ENCODE measurements at places on chromosomes 16 and 17. TPM values are rescaled to one million over a fixed set of nuclear protein-coding genes. Genes with fewer than 3 reads are reported as not detected.

The SPATA20 gene
- total RNA-seq, result 57.3 TPM

The DPEP2 gene
- not detected for total RNA-seq

The ZP2 gene
- total RNA-seq, result not detected

The EVPLL gene
- total RNA-seq, result not detected

The HBM gene
- not detected for total RNA-seq

The KRT40 gene
- not detected for total RNA-seq

The CLTC gene
- total RNA-seq, result 200 TPM

The ETV4 gene
- total RNA-seq, result 22.0 TPM

The SNAI3 gene
- total RNA-seq, result under 0.01 TPM

The LRRC46 gene
- 0.15 TPM for total RNA-seq

The SLFN14 gene
- total RNA-seq, result not detected

The SNRNP25 gene
- 55.0 TPM for total RNA-seq

The LDHD gene
- total RNA-seq, result 0.34 TPM

The PRM3 gene
- not detected for total RNA-seq

The SLC12A3 gene
- total RNA-seq, result not detected

The YBX2 gene
- not detected for total RNA-seq

The CIBAR2 gene
- total RNA-seq, result not detected

The TRAPPC1 gene
- 71.8 TPM for total RNA-seq

Measured in bronchus fibroblast of lung (primary cell).